ENCODE measurements at places on chromosomes 7 and 10.

DNA sequence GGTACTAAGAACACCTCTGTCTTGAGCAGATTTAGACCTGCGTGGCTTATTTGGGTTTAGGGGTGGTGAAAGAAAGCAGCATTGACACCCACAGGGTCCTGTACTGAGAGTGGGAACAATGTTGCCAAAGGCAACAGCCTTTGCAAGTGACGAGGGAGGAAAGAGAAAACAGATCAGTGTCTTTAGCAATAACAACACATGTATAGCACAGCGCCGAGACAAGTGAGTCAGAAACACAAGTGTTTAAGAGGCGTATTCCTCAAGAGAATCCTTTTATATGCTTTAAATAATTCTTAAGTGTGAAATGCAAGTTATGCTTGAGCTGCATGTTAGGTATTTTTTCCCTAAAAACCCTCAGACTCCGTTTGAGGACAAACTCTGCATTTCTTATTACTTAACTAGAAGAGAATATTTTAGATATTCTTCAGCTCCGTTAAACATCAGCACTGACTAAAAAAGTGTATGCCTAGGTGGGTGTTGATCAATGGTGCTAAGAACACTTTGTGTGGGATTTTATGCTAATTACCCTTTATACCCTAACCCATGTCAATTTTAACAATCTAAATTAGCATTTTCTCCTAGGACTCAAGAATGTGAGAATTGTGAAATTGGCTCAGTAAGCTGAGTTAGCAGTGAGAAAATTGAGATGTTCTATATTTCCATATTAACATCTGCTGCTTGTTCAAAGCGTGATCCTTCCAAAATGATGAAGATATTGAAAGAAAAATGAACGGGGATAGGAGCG lies 1095.4 kb upstream of the CELF2 start:
- DNase-seq = no peak

DNA sequence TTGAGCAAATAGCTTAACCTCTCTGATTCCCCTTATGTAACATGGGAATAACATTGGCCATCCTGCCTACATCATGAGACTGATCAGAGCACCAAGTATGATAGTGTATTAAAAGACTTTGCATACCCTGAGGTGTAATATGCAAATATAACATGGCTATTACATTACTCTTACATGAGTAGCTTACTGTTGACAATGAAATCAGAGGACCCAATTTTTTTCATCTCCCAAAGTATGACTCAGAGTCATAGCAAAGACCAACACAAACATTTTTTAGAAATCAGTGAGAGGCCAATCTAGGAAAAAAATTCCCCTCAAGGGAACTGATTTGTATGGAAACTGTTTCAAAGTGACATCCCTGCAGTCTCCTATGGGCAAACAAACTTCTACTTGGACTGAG lies 47.0 kb upstream of the TMEM140 start:
- no peak for DNase-seq

- DNase-seq = no peak
Measured at GRCh38 chr10:119479532-119479931, 63.0 kb downstream of the RGS10 start.

- no peak for DNase-seq
Measured at GRCh38 chr7:77971726-77972125, 173.2 kb downstream of the PHTF2 start.

DNA sequence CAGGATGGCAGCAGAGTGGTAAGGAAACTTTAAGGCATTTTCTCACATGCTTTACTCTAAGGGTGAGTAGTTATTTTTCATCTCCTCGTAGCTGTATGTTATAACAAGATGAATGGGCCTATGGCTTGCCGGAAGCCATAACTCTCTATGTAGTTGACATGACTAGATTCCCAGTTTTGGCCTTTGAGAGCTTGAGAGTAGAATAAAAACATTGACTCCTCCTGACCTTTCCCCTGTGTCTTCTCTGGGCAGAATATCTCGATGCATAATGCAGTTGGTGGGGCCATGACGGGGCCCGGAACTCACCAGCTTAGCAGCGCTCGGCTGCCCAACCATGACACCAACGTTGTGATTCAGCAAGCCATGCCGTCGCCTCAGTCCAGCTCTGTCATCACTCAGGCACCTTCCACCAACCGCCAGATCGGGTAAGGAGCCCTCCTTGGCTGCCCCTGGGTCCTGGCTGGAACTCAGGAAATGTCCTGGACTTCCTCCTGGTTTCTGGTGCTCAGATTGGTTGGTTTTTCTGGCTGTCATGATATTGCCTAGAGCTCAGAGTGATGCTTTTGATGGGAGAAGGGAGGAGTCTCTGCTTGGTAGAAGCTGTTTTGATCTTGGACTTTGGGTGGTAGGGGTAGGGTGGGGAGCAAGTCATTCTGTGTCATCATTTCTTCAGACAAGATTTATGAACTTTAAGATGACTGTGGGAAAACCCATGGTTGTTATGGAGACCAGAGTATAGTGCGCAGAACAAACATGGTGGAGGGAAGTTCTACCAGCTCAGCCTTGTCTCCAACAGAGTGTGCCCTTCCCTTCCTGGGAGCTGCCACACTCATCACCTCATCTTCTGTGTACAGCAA lies 158.0 kb downstream of the CREB5 start:
- no peak for DNase-seq

- DNase-seq = no peak
Measured at GRCh38 chr10:102752934-102753664, 9.4 kb downstream of the WBP1L start.

- no peak for DNase-seq
Measured at GRCh38 chr10:79159785-79160184, 91.0 kb downstream of the ZMIZ1 start.

DNA sequence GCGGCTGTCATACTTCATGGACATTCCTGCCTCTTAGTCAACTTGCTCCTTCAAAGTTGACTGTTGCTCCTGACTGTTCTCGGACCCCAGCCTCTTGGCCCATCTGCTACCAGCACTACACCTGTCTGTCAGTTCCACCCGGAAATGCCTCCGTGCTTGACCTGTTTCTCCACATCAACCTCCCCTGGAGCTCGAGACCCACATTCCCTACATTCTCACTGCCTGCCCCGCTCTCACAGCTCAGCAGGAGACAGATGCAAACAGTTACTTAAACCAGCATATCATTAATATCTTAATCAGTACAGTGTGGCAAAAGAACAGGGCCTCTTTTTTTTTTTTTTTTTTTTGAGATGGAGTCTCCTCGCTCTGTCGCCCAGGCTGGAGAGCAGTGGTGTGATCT lies 174.3 kb downstream of the NRP1 start:
- no peak for DNase-seq

DNA sequence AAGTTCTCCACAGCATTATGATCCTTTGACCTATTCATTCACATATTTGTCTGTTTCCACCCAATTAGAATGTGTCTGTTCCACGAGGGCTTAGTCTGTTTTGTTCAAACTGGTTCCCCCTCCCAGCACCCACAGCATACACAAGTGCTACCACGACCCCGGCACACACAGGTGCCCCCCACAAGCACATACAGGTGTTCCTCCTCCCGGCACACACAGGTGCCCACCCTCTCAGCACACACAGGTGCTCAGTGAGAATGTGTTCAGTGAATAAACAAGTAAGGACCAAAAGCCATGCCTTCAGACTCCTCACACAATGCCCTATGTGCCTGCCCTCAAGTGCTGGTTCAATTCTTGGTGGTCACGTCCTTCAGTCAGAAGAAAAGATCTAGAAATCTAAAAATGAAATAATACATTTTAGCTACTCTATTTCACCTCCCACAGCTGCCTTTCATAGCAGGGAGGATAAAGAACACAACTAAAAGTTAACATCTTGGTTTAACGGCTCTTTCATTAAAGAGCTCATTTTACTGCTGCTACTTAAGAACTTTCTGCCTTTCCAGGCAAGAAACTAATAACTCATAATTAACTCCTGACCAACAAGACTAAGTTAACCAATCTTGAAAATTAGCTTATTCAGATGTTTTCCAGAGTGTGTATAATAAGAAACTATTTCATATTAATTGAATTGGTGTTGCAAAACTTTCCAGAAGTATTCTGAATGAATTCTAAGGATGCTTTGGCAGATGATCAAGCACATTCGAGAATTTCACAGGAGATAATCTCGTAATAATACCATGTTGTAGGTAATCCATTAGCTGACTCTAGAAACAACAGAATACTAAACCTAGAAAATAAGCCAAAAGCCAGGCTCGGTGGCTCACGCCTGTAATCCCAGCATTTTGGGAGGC lies 2.3 kb downstream of the DNMBP start:
- no peak for DNase-seq

GRCh38 chr7:149625340-149625946 lies 127.8 kb upstream of the ZNF746 start:
- peak; percentile 50 for DNase-seq

- DNase-seq = no peak
Measured at GRCh38 chr10:7311218-7311849, 99.5 kb downstream of the SFMBT2 start.

- DNase-seq = no peak
Measured at GRCh38 chr10:59654007-59654406, 55.6 kb downstream of the SLC16A9 start.

GRCh38 chr10:85177767-85178166 lies 849.4 kb downstream of the CCSER2 start:
- no peak for DNase-seq

DNA sequence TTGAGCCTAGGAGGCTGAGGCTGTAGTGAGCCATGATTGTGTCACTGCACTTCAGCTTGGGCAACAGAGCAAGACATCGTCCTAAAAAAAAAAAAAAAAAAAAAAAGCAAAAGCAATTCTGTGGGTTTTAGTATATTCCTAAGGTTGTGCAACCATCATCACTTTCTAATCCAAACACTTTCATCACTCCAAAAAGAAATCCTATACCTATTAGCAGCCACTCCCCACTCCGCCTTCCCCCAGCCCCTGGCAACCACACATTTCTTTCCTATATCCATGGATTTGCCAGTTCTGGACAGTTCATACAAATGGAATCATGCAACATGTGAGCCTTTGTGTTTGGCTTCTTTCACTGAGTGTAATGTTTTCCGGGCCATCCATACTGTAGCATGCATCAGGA lies 20.4 kb downstream of the ZAN start:
- no peak for DNase-seq

GRCh38 chr10:133235265-133235855 lies 2.3 kb upstream of the VENTX start:
- DNase-seq = no peak

DNA sequence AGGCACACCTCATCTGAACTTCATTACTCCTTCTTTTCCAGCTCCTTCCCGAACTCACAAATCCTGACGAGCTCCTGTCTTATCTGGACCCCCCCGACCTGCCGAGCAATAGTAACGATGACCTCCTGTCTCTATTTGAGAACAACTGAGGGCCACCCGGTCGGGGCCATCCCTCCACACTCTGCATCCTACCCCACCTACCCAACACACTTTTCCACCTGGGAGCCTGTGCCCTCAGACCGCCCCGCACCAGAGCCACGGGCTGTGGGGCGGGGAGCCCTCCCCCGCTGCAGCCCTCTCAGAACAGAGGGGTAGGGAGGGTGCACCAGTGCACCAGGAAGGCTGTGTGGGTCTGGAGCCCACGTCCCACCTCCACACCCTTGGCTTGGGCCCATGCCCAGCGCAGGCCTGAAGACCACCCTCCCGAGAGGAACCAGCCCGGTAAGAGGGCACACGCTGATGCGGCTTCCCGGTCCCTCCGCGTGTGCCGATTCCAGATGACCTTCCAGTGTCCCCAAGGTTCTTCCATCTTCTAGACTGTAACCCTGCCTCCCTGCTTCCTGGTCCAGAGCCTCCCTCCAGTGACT lies 34.6 kb upstream of the PPIF start:
- no peak for DNase-seq

GRCh38 chr7:143384148-143384547 lies 3.0 kb downstream of the ZYX start:
- no peak for DNase-seq

GRCh38 chr10:95395947-95396449 lies 105.2 kb upstream of the PDLIM1 start:
- no peak for DNase-seq

GRCh38 chr10:5862360-5862961 lies 27.2 kb downstream of the ANKRD16 start:
- DNase-seq = no peak

- no peak for DNase-seq
Measured at GRCh38 chr7:2735744-2736143, 47.7 kb downstream of the AMZ1 start.

GRCh38 chr7:153027210-153027609 lies 267.7 kb downstream of the ACTR3B start:
- no peak for DNase-seq

DNA sequence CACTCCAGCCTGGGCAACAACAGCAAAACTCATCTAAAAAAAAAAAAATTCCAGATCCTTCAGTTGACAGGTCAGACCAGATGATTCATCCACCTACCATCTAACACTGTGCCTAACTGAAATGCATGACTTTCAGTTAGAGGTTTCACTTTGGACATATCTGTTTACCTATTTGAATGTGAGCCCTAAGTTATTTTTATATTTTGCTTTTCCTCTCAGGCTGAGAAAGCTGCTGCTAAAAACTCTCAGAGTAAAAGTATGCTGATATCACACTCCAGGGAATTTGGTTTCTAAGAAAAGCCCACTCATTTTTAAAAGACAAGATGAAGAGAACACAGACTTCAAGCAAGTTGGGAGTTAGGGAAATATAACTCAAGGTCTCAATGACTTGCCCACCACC lies 126.0 kb downstream of the SGMS1 start:
- DNase-seq = no peak

DNA sequence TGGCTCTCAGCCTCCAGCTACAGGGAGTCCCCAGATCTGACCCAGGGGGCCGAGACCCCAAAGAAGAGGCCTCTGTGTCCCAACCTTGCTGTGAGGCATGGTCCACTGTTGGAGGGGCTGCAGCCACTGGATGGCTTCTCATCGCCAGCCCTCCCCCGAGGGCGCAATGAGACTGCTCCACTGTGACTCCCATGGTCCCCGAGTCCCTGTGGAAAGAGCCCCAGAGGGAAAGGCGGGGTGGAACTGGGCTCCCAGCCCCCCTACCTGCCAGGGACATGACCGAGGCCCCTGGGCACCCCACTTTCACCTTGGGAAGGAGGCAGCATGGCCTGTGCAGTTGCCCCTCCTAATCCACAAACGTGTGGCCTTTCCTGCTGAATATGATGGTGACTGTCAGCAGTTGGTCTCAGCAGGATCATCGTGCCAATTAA lies 33.5 kb upstream of the RET start:
- no peak for DNase-seq

DNA sequence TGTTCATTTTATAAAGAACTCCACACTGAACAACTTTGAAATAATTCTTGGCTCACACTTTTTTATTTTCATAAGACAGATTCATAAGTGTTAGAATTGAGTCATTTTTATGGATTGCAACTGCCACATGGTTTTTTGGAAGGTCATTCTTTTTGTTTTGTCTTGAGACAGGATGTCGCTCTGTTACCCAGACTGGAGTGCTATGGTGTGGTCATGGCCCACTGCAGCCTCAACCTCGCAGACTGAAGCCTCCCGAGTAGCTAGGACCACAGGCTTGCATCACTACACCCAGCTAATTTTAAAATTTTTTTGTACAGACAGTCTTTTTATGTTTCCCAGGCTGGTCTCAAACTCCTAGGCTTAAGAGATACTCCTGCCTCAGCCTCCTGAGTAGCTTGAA lies 20.3 kb downstream of the BMS1 start:
- DNase-seq = no peak
